ENCODE measurements at places on chromosomes 6 and 20.

DNA sequence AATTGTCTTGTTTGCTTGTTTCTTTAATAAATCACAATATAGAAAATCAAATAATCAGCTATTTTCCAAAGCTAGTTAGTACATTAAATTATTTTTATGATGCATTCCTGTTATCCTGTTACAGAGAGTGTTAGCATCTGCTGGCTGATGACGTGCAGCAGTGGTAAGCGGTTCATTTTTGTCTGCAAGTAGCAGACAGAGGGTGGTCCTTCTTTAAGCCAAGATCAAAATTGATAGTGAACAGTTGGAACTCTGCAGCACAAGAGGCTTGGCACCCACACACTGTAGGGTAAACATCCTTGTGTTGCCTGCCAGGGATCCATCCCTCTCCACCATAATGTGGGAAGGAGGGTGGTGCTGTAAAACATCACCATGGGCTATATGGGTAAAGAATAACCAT, 158.3 kb downstream of the FRK start:
- no peak for DNase-seq

- no peak for DNase-seq
Measured at GRCh38 chr6:132910759-132911158, 96.4 kb downstream of the RPS12 start.

DNA sequence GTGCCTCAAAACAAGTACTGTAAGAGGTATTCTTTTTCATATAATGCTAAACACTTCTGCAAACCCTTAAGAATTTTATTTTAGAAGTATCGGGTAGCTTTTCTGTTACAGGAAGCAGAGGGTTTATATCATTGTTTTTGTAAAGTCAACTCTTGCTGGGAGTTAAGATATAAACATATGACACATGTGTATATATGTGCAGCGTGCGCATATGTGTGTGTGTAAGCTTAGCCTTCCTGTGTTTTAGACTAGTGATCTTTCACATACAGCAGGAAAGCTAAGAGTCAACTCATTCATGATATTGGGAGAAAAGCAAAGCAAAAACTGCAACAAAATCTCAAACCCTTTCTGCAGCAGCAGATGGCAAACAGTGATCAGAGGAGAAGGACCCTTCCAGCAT, 102.4 kb downstream of the ARID1B start:
- no peak for DNase-seq

DNA sequence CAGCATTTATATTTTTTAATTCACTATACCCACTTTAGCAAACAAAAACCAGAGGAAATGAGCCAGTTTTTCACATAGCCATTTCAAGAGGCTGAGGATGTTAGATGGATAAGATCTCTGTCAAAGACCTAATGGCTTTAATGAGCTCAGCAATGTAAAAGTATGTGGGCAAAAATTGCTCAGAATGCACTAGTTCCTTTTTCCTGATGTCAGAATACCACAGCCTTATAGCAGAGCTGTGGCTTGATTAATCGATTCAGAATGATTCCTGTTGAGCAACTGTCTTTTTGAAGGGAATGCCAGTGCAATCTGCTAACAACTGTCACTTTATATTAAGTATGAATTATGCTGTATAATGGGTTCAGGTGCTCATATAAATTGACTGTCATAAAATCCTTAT, 100.6 kb upstream of the HIVEP1 start:
- DNase-seq: no peak

DNA sequence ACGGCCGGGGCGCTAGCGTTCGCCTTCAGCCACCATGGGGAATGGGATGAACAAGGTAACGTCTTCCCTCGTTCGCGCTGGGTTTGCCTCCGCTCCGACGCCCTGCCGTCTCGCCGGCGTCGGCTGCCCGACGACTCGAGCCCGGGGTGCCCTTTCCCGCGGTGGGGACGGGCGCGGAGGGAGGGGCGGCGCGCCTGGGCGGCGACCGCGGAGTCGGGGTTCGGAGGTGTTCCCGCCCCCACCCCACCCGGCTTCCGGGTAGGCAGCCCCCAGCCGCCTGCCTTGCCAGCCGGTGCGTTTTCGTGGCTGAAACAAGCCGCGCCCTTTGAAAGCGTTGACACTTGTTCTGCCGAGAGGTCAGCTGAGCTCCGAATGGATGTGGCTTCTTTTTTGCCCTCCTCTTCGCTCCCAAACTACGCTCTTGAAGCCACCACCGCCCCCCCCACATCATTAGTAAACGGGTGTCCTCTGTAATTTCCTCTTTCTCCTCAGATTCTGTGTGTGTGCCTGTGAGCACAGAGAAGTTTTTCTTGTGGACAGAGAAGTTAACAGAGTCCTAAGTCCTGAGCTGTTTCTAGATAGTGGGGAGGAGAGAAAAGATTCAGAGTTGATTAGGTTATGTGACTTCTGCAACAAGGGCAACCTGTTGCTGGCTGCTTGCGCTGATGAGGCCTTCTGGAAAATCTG, 362 bp downstream of the DUSP22 start:
- no peak for DNase-seq

DNA sequence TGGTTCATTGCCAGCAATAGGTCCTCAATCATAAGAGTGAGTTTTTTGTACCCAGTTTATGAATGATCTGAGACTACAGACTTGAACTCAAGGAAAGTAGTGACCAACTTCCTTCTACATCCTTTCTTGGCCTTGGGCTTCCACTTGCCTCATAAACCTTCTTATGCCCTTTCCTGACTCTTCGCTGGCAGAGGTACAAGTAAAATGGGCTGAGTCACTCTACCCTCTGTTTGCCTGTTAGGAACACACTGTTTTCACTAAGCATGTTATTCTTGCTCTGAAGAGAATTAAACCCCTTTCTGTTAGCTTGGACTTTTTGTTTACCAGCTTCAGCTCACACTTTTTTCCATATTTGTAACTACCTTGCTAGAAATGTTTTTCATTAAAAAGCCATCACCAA, 74.4 kb downstream of the PKHD1 start:
- DNase-seq: no peak

DNA sequence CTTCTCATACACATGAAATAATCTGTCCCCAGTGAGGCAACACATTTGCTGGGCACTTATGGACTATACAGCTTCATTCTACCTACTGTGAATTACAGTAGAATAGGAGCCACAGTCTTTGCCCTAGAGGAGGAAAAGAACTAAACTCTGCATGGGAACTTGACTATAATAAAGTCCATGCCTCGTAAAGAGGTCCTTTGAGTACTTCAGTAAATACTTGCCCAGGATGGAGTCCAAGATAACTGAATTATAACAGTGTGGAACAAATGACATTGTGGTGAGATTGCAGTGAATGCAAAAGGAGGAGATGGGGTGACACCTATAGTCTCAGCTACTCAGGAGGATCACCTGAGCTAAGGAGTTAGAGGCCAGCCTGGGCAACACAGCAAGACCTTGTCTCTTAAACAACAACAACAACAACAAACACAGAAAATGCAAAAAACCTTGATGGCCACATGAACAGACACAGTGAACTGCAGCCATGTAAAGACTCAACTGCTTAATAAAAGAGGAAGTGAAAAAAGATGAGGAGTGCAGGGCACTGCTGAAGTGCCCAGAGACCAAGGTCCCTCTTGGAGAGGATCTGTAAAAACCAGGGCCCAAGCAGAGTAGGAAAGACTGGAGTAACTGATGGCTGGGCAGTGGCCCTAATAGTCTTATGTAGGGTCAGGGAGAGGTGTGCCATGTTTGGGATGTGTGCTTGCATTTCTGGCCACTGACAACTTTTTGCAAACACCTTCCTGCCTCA, 3.7 kb downstream of the MRPS18A start:
- DNase-seq: no peak

GRCh38 chr6:14732226-14732843, 513.5 kb upstream of the JARID2 start:
- no peak for DNase-seq

DNA sequence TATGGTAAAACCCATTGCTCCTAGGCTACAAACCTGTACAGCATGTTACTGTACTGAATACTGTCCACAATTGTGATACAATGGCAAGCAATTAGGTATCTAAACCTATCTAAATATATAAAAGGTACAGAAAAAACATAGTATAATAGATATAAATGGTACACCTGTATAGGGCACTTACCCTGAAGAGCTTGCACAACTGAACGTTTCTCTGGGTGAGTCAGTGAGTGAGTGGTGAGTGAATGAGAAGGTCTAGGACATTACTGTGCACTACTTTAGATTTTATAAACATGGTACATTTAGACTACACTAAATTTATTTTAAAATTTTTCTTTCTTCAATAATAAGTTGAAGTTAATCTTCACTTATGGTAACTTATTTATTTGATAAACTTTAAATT, 119.9 kb upstream of the CEP85L start:
- no peak for DNase-seq

GRCh38 chr6:41958022-41958856, 16.6 kb upstream of the CCND3 start:
- no peak for DNase-seq

DNA sequence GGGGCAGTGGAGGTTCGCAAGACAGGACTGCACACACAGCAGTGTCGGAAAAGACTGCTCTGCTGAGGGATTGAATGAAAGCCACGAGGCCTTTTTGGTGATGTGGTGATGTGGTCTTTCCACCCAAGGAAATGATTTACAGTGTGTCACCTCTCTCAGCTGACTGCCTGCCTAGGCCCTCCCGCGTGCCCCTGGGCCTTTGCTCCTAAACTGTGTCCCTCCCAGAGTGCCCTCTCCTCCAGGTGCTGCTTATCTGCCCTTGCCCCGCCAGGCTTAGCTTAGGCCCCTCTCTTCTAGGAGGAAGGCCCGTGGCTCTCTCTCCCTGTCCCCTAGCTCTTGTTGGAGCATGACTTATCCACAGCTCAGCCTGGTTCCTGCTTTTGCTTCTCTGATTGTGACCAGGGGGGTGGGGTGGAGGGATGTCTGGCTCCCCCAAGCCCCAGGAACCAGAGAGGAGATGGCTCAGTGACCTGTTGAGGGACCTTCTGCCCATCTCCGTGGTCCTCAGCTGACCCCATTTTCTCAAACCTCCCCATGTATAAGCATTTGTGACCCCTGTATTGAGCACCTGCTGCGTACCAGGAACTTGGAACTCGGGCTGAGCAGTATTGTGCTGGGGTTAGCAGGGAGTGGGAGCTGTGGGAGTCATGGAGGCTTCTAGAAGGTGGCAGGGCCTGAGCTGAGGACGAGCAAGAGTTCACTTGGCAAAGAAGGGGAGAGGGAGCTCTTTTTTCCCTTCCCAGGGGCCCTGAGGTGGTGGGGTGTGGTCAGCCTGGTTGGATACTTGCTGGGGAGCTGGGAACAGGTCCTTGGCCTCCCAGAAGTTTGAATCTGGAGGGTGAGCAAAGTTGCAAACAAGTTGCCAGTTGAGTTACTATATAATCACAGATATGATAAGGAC, 2.2 kb downstream of the SRC start:
- no peak for DNase-seq

GRCh38 chr6:113146878-113147277, 710.3 kb upstream of the MARCKS start:
- no peak for DNase-seq

DNA sequence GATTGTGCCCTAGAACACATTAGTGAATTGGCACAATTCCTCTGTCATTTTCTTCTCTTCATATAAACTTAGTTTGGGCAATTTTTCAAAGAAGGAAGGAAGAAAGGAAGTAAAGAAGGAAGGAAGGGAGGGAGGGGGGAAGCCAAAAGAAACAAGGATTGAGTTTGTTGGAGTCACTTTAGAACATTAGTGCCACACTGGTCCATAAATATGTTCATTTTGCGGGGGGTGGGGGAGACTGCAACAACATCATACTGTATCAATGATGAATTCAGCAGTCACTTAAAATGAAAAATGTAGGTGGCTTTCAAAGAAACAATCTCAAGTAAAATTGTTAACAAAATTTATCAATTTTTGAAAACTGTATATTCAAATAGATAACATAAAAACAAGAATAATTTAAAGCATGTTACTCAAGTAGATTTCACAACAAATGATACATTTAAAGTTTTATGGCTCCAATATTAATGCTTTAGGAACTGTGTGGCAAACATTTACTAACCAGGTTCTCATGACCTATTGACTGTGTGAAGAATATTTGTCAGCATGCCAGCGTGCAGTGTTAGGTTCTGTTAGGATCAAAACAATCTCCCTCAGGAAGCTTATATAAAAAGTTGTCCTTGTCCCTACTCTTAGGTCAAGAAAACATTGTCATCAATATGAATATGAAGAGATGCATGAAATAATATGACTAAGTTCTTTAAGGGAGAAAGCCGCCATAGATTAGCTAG, 208.1 kb upstream of the AGPAT4 start:
- no peak for DNase-seq

DNA sequence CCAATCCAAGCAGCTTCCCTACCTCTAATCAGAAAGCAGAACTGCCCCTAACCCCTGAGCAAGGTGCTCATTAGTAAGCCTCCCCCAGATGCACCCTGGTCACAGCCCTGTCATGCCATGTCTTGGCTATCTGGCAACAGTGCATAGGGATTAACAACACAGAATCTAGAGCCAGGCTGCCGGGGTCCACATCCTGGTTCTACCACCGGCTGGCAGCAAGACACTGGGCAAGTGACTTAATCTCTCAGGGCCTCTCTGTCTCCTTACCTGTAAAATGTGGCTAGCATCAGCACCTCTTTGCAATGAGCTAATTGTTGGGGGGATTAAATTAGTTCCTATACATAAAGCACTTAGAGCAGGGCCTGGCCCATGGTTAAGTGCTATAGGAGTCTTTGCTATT, 68.1 kb downstream of the CPNE5 start:
- no peak for DNase-seq

DNA sequence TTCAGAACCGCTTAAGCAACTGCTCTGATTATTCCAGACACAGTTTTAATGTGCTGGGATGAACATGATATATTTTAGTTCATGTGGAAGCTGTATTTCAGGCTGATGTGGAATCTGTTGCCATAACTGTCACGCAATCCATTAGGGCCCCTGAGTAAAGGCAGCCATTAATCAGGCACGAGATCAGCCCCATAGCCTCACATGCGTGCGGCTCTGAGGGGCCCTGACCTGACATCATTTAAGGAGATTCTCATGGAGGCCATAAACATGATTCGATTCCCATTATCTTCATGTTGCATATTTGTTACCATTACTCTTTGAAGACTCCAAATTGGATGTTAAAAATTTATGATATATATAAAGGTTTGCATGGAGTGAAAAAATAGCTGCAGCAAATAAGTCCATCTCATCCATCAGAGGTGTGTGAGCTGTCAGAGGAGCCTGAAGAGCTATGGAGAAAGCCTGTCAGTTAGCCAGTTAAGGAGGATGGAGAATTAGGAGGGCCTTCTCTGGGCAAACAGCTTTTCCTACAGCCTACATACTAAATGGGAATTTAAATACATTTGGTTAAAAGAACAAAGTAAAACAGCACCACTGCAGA, 89.6 kb downstream of the SOBP start:
- no peak for DNase-seq

- DNase-seq: no peak
Measured at GRCh38 chr6:42280966-42281533, 63.4 kb upstream of the MRPS10 start.

Data from nucleus accumbens (tissue), 56 donors.